NCI-H1930 (cell line): ENCODE measurements at places on chromosomes 5 and 9.

- DNase-seq: no peak
Measured at GRCh38 chr5:152364899-152365298, 40.2 kb downstream of the NMUR2 start.

- DNase-seq: no peak
Measured at GRCh38 chr5:99059685-99060084, 130.9 kb upstream of the CHD1 start.

- DNase-seq: no peak
Measured at GRCh38 chr5:52469835-52470234, 317.9 kb upstream of the ITGA1 start.

GRCh38 chr9:20914556-20914955, 116.9 kb downstream of the HACD4 start:
- no peak for DNase-seq

DNA sequence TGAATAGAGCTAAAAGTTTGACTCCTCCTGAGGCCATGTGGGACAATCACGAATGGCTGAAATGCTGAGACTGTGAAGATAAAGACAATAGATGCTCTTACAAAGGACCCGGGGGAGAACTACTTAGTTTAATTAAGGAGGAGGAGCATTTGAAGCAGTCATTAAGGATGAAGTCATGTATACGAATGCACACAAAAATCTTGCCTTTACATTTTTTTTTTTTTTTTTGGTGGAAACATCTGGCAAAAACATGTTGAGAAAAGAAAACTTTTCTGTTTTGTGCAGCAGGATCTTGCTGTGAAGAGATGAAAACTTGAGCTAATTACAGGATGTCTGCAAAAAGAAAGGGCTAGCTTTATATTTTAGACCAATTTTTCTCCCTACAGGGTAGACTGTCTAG, 42.3 kb upstream of the NR3C1 start:
- no peak for DNase-seq

DNA sequence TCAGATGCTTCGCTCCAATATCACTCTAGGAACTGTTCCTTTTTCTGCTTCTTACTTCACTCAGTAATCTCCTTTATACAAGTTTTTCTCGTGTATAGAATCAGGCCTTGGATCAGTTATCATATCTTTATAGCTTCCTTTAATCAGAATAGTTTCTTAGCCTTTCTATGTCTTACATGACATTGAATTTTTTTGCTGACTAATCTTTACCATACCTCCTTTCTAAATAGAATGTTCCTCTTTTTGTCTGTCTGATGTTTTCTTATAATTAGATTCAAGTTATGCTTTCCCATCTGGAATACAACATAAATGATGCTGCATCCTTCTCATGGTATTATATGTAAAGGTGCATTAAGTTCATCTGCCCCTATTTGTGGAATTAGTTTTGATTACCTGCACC, 40.2 kb upstream of the TYRP1 start:
- DNase-seq: no peak

- DNase-seq: no peak
Measured at GRCh38 chr9:128947277-128947526, 201 bp downstream of the DOLK start.

DNA sequence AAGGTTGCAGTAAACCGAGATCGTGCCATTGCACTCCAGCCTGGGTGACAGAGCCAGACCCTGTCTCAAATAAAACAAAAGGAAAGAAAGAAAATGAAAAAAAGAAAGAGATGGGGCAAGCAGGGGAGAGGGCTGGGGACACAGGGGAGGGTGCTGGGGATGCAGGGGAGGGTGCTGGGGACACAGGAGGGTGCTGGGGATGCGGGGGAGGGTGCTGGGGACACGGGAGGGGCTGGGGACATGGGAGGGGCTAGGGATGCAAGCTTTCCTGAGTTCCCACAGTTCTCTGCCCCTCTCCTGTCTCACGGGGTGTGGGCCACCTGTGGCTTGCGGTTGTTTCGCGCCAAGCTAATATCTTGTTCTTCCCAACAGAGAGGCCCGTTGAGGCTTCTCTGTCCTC, 7.2 kb downstream of the PDCD6 start:
- no peak for DNase-seq
